NCI-H1694 treated with DMSO at 0.1 percent for 48 hours (cell line): ENCODE measurements at places on chromosomes 6 and 20.

- DNase-seq = no peak
These were observed 79.2 kb downstream of the LINC00237 start for GRCh38 chr20:21026951-21027350.

DNA sequence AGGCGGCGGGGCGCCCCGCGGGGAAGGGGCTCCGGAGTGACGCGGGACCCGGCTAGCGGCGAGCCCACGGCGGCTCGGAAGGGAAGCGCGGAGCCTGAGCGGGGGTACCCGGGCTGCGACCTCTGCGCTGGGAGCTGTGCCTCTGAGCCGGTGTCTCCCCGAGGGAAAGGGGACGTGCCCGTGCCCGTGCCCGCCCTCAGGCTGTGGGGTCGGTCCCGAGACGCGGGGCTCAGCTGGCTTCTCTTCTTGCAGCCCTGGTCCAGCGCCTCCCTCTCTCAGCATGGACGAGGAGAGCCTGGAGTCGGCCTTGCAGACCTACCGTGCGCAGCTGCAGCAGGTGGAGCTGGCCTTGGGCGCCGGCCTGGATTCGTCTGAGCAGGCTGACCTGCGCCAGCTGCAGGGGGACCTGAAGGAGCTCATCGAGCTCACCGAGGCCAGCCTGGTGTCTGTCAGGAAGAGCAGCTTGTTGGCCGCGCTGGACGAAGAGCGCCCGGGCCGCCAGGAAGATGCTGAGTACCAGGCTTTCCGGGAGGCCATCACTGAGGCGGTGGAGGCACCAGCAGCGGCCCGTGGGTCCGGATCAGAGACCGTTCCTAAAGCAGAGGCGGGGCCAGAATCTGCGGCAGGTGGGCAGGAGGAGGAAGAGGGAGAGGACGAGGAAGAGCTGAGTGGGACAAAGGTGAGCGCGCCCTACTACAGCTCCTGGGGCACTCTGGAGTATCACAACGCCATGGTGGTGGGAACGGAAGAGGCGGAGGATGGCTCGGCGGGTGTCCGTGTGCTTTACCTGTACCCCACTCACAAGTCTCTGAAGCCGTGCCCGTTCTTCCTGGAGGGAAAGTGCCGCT, 686 bp downstream of the ZGPAT start:
- no peak for DNase-seq

DNA sequence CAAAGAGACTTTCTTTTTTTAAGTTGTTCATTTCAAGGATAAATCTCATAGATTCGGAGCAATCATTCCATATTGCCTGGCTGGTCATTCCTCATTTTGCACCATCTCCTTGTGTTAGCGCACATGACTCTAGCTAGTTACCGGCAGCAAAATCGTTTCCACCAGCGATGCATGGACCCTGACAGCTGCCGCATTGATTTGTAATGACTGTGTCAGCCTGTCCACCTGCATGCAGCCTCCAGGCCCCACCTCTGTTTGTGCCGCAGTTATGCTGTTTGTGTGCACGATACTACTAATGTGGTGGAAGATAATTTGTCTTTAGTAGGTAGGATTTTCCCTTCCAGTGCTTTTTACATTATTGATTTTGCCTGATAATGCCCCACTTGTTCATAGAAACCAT, 164.0 kb downstream of the TBC1D7 start:
- no peak for DNase-seq

DNA sequence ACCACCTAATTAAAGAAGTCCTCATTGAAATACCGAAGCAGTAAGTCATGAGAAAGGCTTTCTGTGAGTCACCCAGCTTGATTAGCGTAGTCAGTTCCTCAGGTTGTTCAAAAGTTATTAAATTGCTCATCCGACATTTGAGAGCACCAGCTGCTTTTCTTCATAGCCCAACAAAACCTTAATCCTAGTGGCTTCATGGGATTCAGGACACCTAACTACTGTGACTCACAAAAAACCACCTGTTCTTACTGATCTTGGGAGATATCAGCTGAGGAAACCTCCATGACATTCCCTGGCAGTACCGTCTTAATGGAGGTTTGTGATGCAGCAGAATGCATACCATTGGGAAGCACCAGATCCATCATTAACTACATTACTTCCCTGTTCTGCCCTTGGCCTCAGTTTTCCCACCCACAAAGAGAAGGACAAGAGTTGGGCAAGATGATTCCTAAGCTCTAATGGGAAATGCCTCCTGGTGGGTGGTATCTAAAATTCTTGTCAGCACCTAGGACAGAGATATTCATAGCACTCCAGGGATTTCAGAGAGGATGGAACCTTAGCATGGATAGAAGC, 103.8 kb downstream of the KHDC1L start:
- no peak for DNase-seq

DNA sequence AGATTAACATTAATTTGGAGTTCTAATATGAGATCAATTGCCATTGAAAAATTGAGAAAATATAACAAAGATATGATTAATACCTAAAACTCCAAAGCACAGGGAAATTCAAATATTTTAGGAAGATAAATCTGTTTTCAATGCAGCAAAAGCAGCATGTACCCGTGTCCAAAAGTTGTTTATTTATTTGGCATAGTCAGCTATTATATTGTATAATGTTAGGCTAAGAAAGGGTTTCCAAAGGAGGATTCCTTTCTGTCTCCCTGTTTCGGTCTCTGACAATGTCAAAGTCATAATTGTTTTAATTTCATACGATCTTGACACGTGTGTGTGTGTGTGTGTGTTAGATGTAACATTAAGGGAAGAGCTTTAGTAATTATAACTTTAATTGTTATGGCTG, 914.5 kb downstream of the EYS start:
- no peak for DNase-seq

GRCh38 chr6:31140643-31141042, 1.8 kb upstream of the PSORS1C2 start:
- DNase-seq = no peak

GRCh38 chr6:53664623-53665022, 933 bp downstream of the KLHL31 start:
- DNase-seq = no peak
